ENCODE measurements at places on chromosomes 3 and 15.

GRCh38 chr15:88191812-88192165 is 64.8 kb downstream of the NTRK3 start:
- DNase-seq, result peak; percentile 25

DNA sequence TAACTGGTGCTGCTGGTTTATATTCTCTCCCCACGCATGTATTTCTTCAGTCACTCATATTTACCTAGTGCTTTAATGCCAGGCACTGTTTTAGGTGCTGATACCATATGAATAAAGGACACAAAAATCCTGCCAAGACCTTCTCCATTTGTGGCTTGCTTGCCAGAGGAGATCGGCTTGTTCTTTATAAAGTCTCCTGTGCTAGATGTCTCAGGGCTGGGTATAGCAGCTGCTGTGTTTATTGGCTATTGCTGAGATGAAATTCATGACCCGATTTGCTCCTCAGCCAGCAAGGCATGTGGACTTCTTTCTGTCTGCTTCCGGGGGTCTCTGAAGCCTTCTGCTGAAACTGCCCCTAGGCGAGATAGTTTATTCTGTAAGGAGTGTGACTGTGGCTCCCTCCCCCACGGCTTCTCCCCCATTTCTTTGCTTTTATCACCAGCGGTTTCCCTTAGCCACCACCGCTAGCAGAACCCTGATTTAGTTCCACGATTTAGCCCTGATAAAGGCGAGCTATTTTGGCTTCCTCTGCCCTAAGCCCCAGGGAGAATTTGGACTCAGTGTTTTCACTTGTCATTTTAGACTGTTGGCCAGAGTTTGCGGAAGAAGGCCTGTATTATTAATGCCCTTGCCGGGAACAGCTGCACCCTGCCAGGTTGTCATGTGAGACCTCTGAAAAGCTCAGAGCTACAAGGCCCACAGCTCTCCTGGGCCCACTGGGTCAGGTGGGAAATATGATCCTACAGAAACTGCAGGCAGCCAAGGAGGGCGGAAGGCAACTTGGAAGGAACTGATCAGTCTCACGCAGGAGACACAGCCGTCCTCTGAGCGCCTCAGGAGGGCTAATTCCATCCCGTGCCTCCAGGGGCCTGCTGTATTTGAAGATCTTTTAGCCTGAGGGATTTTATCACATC is 46.8 kb downstream of the ST6GAL1 start:
- DNase-seq, result peak; percentile 48

- DNase-seq, result no peak
Observed at GRCh38 chr3:50242851-50243542, 7.0 kb downstream of the GNAI2 start.

GRCh38 chr3:8888301-8888915 is 74.9 kb downstream of the RAD18 start:
- DNase-seq, result no peak

- DNase-seq, result no peak
Observed at GRCh38 chr3:83500422-83500821, 1458.4 kb upstream of the CADM2 start.

- DNase-seq, result peak; percentile 6
Observed at GRCh38 chr15:25242957-25243799, 195.6 kb downstream of the UBE3A start.

GRCh38 chr3:28745436-28745835 is 396.8 kb upstream of the AZI2 start:
- no peak for DNase-seq

DNA sequence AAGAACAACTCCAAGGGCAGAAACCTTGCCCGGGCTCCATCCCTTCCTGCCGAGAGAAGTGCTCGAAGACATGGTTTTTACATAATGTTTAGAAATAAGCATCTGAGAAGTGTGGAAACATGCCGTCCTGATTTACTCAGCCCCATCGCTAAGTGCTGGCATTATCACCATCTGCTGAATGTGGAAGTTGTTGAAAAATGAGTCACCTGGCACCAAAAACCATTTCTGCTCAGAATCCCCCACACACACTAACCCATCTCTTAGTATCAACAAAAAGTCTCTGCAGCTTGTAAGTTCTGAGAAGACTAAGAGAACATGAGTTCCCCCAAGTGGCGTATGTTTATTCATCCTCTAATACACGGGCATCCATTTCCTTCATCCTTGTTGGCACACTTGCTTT is 51.0 kb upstream of the ARL8B start:
- no peak for DNase-seq

GRCh38 chr15:71705151-71705550 is 105.2 kb upstream of the NR2E3 start:
- DNase-seq, result no peak

DNA sequence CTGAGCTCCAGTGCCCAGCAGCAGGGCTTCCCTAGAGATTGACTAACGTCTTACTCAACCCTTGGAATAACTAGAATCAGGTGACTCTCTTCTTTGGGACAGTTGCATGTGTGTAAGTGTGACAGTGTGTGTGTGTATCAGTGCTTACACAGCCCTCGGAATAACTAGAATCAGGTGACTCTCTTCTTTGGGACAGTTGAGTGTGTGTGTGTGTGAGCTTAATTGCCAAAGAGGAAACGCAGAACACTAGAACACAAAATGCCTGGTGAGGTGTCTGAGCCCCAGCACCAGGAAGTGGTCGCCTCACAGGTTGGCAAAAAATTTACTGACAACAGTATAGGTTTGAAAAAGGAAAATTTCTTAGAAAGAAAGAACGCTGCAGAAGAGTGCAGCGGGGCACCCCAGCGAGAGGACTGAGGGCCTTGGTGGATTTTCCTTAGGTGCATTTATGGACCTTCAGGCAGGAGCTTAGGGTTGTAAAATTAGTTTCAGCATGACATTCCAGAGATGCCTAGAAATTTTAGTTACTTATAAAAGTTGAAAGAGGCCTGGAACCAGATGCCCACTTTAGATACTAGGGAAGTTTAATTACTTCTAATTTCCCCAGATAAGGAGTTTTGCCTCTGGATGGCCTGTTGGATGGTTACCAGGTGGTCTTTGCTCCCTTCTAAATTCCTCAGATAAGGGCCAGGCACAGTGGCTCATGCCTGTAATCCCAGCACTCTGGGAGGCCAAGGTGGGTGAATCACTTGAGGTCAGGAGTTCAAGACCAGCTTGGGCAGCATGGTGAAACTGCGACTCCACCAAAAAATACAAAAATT is 3.7 kb upstream of the WDR82 start:
- no peak for DNase-seq

GRCh38 chr3:194971965-194972364 is 286.3 kb downstream of the FAM43A start:
- no peak for DNase-seq

DNA sequence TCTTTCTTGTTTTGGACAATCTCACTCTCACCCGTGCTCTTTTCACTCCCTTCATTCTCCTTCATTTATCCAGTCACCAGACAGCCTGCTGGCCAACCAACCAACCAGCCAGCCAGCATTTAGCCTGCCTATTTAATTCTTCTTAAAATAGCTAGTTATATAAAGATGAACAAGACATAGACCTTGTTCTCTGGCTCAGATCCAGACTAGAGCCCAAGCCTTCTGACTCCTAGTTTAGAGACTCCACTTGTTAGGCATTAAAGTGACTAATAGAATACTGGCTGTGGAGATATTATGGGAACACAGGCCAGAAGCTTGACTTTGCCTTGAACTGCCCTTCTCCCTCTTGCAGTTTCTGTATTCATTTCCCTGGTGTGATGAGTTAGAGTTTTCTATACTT is 215.3 kb upstream of the THRB start:
- DNase-seq, result no peak

DNA sequence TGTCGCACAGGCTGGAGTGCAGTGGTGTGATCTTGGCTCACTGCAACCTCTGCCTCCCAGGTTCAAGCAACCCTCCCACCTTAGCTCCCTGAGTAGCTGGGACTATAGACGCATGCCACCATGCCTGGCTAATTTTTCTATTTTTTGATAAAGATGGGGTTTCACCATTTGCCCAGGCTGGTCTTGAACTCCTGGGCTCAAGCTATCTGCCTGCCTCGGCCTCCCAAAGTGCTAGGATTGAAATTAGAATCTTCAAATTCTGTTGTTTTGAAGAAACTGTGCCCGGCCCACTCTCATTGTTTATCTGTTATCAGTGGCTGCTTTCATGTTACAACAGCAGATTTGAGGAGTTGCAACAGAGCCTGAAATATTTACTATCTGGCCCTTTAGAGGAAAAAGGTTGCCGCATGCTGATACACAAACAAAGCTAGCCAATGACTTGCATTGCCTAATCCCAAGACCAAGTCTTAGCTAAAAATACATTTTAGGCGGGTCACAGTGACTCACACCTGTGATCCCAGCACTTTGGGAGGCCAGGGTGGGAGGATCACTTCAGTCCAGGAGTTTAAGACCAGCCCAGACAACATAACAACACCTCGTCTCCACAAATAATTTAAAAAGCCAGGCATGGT is 43.2 kb upstream of the PPP4R2 start:
- DNase-seq, result no peak

Data from glutamatergic neuron (in vitro differentiated cells).